AG08395 (cell line): ENCODE measurements at places on chromosomes 1 and 21.

DNA sequence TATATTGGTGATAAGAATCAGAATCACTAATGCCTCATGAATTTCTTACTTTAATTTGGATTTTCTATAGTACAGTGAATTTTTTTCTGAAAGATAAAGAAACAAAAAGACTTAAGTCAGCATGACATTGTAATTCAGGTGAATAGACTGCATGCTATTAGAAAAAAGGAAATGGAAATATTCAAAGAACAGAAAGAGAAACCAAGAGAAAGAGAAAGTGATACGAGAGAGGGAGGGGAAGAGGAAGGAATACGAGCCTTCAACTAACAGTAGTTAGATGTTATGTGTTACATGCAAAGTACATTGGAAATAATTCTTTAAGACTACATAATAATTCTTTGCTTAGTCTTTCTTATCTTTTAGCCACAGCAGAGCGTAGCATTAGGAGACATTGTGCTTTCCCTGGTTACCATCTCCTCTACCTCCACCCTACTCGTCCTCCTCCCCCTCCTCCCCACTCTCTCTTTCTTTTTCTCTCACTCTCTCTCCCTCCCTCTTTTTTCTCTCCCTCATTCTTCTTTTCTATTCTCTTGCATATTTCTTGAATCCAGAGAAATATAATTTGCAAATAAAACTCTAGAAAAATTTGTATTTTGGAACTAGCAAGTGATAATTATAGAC lies 46.4 kb upstream of the ADGRL4 start:
- no peak for DNase-seq

- no peak for DNase-seq
These were observed 15.2 kb upstream of the VTCN1 start for GRCh38 chr1:117225931-117226330.

DNA sequence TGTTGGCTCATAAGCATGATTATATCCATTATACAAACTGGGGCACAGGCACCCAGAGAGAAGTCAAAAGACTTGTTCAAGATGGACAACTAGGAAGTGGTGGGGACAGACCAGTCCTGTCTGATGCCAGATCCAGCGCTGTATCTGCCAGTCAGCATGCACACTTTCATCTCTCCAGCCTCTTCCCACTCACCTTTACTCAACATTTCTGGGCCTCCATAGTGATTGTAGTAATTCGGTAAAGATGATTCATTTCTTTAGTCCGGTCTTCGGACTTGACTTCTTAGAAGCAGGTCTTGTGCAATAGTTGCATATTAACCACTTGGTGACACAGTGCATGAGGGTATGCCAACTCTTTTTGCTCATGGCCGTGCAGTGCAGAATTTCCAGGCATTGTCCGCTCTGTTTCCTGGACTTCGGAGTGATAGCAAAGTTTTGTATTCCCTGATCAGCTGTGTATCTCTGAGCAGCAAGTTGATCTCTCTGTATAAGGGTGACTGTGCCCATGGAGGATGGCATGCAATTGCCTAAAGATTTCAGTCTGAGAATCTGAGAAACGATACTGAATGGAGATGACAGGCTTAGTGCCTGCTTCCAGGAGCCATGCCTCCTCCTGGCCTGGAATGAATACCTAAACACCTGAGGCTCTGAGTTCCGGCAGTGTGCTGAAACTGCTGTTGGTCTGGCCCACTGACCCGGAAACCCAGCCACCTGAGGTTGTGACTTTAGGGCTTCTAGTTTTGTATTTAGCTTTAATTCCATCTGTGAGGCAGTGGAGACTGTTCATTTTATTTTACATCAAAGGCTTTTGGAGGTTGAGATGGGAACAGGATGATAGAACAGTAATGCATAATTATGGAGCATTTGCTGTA lies 39.0 kb downstream of the GALNT2 start:
- DNase-seq, result peak; percentile 65

DNA sequence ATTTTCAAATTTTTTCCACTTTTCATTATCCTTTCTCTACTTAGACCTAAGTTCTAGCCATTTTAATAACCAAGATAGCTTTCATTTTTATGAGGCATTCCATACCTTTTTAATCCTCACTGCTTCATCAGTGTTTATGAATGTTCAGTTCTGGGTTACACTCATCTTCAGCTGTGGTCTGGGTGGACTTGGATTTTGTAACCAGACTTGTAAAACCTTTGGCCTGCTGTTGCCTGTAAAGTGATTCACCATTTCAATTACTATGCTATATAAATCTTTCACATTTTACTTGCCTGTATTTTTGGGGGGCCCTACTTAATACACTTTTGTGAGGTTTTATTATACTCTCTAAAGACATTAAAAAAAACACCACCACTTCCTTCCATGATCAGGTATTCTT lies 46.2 kb downstream of the USP25 start:
- peak; percentile 67 for DNase-seq

GRCh38 chr1:228050571-228051231 lies 31.8 kb upstream of the ARF1 start:
- no peak for DNase-seq

DNA sequence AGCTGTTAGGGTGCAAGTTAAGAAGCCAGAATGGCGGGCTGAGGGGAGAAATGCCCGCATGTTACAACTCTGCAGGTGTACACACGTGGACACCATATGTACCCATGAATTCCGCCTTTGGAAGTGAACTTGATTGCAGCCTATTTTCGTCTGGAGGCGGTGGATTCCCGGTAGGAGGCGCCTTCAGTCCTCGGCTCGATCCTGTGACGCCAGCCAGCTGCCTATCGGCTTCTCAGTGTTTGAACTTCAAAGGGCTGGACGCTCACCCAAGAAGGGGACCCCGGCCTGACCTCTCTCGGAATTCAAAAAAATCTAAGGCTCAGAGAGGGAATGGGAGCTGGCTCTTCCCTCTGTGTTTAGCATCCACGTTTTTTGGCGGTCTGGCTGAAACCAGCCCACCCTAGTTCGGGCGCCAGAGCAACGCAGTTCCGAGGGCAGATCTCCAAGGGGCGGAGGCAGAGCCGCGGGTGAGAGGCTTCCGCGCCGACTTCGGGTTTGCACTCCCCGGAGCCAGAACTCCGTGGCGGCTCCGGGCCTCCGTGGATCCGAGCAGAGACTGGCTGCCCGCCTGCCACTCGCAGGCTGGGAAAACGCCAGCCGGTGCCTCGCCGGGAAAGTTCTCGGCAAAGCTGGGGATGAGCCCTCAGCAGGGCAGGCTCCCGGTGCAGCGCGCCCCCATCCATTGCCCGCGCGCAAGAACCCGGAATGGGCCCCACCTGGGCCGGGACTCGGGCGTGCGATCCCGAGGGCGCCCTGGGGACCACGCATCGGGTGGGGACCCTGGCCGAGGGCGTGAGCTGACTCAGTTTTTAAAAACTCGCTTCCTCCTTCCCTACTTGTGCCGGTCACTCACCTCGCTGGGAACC lies 996 bp upstream of the TMEM51 start:
- DNase-seq, result peak; percentile 89

DNA sequence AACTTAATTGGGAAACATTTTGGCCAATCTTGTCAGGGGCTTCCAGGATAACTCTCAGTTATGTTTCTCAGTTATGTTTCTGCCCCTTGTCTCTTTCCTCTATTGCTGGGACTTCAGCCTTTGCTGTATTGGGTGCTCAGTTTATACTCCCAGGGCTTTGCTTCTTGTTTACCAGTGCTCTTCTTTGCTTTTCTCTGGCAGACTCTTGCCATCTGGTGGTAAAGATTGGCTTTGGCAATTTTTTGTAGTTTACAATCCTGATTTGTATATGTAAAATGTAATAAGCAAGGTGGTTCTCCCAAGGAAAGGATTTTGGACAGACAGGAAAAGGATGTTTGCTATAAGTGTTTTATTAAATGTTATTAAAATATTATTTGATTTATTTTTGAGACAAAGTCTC lies 37.9 kb downstream of the FABP3 start:
- peak; percentile 59 for DNase-seq

DNA sequence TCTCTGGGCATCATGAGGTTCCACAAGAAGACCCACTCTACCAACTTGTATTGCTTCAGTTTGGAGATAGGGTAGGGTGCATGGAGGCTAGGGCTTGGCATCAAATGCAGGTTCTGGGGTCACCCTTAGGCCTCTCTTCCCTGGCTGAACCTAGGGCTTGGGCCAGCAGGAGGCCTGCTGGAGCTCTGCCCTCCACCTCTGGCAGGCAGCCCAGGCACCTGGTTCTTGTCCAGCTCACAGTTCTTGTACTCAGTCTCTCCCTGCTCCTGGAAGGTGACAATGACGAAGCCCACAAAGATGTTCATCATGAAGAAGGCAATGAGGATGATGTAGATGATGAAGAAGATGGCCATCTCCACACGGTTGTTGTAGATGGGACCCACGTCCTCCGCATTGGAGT lies 37.5 kb upstream of the KIF21B start:
- DNase-seq, result no peak

DNA sequence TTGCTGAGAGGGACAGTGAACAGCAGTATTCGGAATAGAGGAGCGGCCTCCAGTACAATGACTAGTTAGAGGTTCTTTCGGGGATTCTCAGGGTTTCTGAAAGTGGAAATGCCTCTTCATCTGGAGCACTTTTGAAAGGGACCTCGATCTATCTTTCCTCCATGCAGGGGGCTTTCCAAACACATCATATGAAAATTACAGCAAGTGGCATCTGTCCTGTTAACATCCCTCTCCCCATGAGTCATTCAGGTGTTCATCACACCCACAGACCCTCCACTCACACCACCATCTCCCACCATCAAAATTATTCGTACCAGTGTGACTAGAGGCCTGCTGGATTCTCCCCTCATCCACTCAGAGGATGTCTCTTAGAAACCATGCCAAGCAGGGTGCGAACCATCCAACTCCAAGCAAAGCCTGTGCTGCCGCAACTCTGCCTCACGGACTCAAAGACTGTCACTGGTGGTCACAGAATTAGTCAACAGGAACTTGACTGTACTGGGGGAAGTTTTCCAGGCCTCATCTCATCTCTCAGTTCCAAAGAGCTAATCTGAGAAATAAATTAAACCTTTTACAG lies 211.1 kb downstream of the MRPL39 start:
- DNase-seq, result no peak

DNA sequence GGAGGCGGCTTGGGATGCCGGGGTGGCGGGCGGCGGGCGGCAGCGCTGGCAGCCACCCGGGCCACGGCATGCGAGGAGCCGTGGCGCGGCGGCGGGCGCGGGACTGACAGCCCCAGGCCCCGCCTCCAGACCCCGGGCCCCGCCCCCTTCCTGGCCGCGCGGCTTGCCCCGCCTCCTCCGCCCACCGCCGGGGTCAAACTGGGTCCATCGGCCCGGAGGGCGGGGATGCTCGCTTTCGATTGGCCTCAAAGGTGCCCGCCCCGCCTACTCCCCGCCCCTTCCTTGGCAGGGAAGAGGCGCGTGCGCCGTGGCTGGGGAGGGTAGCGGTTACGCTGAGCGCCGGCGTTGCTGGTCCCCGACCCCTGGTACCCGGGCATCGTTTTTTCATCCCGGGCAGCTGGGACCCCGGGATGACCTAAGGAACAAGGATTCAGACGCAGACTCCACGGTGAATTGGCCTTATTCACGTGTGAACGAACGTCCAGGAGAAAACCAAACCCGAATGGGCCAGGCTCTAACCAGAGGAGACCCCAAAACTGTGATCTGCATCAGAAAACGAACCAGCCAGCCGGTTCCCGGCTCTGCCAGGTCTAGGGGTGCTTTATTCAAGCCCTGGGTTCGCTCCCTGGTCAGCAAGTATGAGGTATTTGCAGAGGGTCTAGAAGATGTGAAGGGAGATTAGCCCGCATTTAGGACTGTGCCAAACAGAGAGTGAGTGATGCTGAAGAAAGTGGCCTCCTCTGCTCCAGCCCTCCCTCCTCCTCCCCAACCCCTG lies 117.2 kb upstream of the GUCA2B start:
- DNase-seq, result peak; percentile 97

DNA sequence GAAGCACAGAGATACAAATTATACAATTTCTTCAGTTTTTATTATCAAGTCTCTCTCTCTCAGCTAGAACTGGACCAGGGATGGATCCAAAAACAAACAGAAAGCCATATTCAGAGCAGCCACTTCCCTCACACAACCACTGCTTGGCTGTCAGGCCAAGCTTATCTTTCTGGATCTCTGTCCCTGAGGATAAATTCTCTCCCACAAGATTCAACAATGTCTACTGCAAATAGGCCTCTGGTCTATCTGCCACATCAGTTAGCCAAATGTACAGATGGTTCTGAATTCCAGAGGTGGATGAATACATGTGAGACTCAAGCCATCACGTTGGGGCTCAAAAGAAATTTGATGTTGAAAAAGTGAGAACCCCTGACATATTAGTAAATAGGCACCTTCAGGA lies 350.9 kb downstream of the LTN1 start:
- no peak for DNase-seq

DNA sequence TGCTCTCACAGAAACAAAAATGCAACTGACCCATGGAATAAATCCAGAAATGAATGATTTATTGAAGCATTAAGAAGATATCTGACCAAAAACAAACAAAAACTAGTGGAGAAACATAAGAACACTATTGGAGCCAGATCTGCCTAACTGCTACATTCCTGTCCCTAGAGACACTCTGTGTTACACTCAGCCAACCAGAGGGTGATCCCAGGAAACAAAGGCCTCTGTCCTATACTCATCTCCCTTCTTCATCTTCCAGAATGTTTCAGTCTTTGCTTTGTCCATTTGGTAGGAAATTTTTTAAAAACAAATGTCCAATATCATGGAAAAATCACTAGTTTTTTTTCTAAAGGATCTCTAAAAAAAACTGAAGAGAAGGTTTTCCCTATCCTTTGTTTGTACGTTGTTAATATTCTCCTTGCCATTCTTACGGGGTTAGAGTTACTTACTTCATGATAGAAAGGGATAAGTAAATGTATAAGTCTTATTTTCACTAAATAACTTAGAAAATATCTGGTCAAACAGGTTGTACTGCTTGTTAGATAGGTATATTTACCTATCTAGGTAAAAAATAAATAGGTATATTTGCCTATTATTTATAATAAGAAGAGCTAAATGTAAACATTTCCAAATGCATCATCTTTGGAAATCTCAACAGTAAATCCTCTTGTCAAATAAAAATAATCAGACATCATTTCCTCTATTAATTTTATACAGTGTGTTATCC lies 59.1 kb downstream of the NME7 start:
- DNase-seq, result no peak

DNA sequence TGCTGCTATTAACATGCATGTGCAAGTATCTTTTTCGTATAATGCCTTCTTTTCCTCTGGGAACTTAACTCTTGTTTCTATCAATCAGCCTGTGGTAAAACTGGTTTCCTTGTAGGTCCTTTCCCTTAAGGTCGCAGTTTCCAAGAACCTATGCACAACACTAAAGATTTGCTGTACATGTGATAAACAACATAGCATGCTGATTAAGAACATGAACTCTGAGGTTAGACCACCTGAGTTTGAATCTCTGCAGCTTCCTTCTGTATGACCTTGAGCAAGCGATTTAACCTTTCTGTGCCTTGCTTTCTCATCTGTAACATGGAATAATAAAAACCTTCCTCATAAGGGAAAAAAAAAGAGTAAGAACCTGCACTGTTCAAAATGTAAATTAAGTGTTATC lies 186.4 kb downstream of the RYR2 start:
- no peak for DNase-seq

DNA sequence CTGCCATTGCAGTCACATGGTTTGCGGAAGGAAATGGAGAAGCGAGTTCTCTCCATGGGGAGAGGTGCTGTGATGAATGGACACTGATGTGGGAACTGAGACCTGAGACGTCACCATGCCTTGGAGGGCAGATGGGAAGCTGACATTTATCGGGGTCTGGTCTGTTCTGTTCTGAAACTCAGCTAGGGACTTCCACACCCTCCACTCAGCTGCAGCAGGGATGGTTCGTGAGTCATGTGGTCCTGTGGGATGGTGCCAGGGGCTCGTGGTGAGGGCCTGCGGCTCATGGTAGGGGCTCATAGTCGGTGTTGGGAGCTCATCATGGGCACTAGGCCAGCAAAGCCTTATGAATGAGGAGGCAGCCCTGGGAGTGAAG lies 6.1 kb downstream of the GPR137B start:
- DNase-seq, result no peak

- peak; percentile 69 for DNase-seq
These were observed 253.0 kb downstream of the FGGY start for GRCh38 chr1:59549903-59550302.
